ENCODE measurements at places on chromosomes 7 and 10.

GRCh38 chr10:90879062-90879461 is 7.3 kb downstream of the RPP30 start:
- no peak for DNase-seq

- no peak for DNase-seq
Observed at GRCh38 chr10:128345353-128345752, 219.1 kb upstream of the MKI67 start.

GRCh38 chr7:83658126-83658525 is 9.2 kb upstream of the SEMA3E start:
- DNase-seq: no peak

- no peak for DNase-seq
Observed at GRCh38 chr10:26804418-26805393, 56.1 kb downstream of the ABI1 start.

DNA sequence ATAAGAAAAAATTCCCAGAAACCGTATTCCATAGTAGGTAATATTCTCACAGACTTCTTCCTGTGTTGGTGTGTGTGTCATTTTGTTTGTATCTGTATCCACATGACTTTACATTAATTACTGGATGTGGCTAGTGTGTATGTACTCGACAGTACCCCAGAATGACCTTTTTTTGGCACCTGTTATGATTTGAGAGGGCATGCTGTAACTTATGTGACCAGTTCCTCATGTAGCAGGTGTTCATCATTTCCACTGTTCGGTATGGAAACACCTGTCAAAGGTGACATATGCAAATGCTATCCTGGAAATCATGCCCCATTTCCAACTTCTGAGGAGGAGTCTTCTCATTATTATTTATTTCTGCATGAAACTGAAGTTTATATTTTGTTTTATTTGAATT is 89.3 kb downstream of the ZMYND11 start:
- DNase-seq: no peak

DNA sequence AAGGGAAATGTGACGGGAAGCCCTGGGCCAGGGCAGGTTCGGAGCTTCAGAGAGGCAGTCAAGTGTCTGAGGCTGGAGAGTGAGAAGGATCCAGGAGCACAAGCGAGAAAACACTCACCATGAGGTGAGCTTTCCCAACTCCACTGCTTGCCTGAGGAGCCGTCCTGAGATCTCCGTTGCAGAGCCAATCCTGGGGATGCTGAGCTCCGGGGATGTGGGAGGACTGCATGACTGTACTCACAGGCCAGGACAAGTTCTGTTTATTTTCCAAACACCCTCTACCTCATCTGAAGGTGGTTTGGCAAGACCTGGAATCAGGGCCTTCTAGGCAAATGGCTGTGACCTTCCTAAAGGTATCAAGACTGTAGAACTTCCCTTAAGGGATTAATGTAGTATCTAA is 38.7 kb downstream of the GLI3 start:
- no peak for DNase-seq

Measured in stimulated activated CD4-positive, alpha-beta T cell treated with anti-CD3 and anti-CD28 coated beads, Interleukin-1b, Interleukin-23, amount 100 ng/mL, for 1 hour (primary cell).